GM10248 (cell line): ENCODE measurements at places on chromosomes 4 and X.

DNA sequence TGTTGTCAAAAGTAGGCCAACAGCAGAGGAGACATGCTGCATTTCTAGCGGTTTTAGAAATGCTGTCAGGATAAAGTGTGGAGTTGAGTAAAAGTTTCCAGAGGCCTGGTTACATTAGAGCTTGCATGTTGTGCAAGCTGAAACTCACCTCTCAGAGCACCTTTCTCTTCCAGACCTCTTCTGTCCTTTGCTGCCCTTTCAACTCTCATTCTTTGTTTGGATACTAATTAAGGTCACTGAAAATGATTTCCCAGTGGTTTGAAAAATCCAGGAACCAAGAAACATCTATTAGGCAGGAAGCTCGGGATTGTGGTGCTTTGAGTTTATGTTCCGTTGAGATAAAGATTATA is 426.6 kb downstream of the MAPK10 start:
- DNase-seq = no peak

GRCh38 chrX:108299704-108300103 is 138.5 kb downstream of the COL4A6 start:
- DNase-seq = no peak

- no peak for DNase-seq
Observed at GRCh38 chr4:102497986-102498385, 3.2 kb upstream of the NFKB1 start.

- DNase-seq = no peak
Observed at GRCh38 chr4:6749340-6750171, 33.0 kb upstream of the KIAA0232 start.

DNA sequence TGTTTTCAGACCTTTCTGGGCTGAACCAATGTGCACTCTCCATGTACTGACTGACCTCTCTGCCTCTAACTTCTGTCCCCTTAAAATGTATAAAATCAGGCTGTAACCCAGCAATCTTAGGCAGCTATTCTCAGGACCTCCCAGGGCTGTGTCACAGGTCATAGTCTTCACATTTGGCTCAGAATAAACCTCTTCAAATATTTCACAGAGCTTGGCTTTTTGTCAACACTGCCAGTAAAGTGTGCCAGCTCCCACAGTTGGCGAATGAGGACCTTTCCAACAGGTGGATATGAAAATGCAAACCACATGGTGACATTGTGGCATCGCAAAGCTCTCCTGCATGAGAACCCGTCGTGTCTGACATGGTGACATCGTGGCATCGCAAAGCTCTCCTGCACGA is 76.4 kb downstream of the ACOX3 start:
- DNase-seq = no peak
